ENCODE measurements at places on chromosomes 5 and 9.
A peak's percentile ranks its signal among the peaks of the same experiment; 100 is the strongest.

- DNase-seq = peak; percentile 97
Observed at GRCh38 chr5:91384671-91385430, 1.7 kb upstream of the ARRDC3 start.

DNA sequence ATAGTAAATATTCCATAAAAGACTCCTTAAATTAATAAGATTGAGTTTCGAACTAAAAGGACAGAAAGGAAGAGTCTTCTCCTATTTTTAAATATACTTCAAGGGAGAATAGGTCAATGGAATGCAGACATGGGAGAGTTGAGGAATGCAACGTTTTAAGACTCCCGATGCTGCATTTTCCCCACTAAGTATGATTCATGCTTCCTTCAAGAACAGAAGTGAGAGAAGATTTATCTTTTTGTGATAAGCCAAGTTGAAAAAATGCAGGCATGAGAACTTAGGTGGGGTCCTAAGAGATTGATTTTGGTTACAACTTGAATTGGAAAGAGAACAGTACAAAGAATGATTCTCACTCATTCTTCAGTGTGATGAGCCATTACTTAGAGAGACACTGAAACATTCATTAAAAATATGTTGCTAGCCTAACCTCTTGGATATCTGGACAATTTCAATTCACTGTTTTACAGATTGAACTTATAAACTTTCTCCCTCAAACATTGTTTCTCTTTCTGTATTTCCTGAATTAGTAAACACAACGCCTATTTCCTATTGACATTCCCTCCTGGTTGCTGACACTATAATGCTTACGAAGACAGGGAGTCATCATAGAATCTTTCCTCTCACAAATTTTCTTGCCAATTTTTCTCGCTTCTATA, 1666.1 kb upstream of the WWC1 start:
- DNase-seq = no peak

DNA sequence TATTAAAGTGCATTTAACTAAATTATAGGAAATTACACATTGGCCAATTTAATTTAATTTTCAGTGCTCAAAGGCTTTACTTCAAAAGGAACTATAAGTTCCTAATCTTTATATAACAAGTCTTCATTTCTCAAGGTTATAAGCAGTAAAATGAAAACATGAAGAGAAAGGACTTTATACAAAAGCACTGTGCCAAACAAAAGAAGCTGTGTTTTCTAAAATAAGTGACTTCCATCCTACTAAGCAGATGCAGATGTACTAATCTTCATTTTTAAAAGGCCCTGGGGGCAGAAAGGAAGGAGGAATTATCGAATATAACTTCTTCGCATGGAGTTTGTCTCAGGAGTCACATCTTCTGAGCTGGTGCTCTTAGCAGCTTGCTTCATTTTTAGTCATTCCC, 81.4 kb downstream of the SHC3 start:
- DNase-seq = no peak

DNA sequence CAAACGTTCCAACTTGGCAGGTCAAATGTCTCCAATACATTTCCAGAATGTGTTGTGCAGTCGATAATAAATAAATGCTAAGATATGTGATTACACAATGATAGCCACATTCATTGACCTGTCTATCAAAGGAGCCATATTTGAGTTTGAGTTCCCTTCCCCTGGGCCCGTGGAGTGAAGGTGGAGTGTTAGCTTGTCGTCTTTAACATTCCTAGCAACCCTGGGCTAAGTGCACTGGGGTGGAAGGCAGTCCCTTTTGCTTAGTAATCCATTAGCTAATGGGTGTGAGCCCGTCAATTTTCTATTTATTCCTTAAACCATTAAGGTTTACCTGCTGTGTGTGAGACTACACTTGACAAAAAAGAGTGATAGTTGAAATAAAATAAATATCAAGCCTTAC, 415.2 kb downstream of the EBF1 start:
- DNase-seq = no peak

- DNase-seq = no peak
Observed at GRCh38 chr5:161406880-161407279, 139.6 kb downstream of the GABRB2 start.

DNA sequence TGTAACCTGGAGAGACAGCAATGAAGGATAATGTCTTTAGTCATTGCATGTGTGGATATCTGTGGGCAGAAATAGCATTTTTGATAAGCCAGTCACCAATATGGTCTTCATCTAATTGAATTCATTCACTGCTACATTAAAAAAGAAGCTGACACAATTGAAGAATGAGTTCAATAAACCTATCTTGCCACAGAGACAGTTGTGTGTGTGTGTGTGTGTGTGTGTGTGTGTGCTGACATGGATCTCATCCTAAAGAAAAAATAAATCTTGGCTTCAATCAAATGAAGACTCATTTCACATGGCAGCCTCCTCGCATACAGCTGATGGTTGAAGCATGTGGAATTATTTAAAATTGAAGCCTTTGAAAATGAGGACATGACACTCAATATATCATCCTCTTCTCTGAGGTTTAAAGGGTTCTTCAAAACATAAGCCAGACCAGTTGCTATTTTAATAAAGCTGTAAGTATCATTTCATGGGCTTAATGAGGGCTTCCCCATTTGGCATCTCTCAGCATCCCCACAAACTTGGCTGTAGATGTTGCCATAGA, 118.5 kb upstream of the PTPN3 start:
- no peak for DNase-seq

DNA sequence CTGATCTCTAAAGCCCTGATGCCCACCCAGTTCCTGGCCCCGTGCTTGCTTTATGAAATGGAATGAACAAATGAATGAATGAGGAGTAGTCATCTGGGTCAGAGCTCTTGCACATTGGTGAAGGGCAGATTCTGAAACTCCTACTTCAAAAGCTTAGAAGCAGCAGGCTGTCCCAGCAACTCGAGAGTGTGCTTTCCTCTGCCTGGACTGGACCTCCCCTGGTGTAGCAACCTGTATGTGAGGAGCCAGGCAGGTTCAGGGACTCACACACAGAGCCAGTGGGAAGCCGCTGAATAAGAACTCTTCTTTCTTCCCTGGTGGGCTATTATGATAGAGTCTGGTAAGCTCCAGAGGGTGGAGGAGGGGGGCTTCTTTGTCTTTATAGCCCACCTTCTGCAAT, 396.4 kb downstream of the CDK5RAP2 start:
- no peak for DNase-seq

GRCh38 chr5:126390051-126390450, 33.2 kb upstream of the GRAMD2B start:
- DNase-seq = no peak

DNA sequence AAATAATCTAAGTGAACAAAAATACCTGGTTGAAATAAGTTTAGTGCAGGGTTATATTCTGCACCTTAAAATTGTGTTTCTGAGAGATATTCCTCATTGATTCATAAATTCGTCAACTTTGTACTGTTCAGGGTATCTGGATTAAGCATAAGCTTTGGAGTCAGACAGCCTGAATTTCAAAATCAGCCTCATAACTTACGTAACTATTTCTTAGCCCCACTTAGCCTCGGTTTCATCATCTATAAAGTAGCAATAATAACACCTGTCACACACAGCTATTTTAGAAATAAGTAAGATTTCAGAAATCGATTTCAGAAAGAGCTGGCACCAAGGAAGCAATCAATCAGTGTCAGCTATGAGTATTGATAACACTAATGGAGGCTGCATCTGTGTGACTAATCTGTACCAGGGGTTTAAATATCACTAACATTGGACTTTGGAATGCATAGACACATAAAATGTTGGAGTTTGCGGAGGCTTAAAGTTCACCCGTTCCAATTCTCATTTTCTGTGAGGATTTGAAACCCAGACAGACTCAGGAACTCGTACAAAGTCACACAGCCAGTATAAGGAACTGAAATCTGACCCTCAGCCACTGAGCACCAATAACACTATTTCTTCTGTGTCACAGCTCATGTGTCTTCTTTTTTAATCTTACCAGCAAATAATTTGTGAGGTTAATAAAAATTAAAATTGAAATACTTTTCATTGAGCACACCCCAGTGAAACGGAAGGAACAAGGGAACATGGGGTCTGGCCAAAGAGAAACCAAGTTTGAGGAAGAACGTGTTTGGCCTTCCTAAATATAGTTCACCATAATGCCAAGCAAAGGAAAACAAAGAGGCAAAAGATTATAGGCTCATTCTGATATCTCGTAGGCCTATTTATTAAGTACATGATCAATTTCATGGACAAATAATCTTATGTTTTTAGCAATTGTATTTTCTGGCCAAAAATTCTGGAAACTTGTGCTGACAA, 194.4 kb upstream of the PTGER4 start:
- no peak for DNase-seq

- DNase-seq = no peak
Observed at GRCh38 chr9:36542355-36542754, 30.3 kb upstream of the MELK start.

DNA sequence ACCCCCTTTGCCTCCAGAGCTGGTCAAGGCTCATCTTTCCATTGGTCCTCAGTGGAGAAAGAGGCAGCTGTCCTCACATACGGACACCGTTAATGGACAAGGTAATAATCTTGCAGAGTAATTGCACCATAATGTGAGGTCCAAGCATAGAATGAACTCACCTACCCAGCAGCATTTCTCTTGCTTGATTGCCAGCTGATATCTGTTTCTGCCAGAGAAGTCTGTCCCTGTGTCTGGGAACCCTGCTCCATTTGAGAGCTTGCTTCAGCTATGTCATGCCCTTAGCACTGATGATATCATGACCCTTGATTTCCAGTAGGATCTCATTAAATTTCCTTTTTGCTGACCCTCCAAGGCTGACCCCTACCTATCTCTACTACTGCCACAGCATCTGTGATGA, 154.6 kb downstream of the PIK3R1 start:
- no peak for DNase-seq

DNA sequence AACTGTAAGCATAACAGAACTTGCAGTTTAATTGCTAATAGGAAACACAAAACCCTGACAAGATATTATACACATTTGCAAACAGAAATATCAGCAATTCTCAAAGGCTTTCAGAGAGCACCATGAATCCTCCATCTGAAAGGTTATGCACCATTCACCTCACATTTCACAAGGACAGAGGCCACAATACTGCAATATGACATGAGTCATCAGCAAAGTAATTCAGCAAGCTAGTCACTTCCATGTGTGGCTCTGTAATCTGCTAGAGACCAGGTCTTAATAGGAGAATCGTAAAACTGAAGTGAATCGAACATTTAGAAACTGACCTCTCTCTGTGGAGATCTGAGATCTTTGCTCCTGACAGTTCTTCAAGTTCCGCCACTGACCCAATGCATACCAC, 28.3 kb downstream of the IARS1 start:
- DNase-seq = no peak

DNA sequence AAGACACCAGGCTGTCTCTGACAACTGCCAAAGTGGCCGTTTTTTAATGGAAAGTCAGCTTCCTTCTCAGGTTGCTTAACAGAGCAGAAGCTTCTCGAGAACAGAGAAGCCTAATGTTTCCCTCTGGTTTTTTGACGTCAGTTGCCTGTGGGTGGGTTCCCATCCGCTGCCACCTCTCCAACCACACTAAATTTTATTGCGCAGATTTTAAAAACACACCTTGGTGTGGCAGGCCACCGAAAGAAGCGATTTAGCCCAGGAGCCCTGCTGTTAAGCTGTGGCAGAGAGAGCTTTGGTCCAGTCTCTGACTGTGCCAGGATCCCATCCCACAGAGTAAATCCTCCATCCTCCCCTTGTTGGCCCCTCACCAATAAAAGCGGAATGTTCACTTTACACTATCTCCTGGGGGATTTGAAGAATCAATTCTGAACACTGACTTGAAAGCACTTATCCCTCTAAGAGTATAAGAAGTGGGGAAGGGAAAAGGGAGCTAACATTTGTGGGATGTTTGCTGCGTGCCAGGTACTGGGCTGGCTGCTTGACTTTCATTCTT, 181.6 kb downstream of the AOPEP start:
- no peak for DNase-seq

DNA sequence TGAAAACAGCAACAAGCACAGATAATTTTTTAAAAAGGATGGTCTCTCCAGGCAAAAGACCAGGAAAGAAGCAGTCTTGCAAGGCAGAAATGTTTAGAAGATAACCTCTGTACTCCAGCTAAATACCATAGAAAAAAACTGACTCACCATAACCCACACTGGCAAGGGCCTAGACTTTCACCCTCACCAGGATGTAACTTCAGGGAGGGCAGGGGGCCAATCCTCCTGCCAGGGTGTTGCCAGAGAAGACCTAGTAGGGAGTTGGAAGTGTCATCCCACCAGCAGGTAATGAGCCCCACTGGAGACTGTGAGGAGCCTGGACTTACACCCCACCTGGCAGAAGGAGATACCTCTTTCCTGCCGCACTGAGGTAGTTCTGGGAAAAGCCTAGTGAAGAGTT, 97.6 kb downstream of the PRELID2 start:
- DNase-seq = no peak

DNA sequence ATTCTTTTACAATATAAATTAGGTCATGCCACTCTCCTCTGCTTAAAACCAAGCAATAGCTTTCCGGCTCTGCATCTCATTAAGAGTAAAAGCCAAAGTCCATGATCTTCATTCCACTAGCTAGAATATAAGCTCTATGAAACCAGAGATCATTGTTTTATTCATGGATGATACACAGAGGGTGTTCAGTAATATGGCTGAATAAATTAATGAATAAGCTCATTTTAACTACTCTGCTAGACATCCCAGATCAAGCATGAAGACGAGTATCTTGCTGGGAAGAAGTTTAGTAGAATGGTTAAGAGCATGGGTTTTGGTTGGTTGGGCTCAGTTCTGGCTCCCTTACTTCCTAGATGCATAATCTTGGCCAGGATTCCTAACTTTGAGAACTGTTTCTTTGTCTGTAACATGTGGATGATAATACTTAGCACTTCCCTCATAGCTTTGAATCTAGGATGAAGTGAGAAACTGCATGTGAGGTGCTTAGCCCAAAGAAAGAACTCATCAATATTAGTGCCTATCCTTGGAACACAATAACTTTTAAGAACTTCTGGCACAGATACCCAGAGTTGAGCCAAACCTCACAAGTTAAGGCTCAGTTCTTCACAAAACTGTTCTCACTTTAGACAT, 106.8 kb downstream of the MSX2 start:
- DNase-seq = no peak

DNA sequence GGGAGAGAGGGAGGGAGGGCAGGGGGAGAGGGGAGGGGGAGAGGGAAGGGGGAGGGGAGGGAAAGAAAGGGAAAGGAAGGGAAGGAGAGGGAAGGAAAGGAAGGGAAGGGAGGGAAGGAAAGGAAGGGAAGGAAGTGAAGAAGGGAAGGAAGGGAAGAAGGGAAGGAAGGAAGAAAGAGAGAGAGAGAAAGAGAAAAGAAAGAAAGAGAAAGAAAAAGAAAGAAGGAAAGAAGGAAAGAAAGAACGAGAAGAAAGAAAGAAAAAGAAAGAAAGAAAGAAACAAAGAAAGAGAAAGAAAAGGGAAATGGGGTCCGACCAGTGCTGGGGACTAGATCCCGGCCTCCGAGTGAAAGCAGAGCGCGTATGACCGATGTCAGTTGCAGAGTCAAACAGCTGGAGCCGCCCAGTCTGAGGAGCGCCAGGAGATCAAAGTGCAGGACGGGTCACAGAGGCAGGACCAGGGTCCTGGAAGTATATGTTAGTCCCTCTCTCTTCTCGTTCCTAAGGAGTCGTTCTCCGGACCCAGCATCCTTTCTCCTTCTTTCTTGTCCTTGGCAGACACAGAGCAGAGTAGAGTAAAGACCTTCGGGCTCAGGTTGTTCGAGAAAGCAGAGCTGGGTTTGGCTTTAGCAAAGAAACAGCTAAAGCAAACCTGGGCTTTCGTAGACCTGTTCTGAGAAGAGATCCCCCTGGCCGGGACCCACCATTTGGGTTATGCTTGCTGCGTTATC, 305.4 kb upstream of the MSX2 start:
- DNase-seq = no peak

All from SW 1271 (cell line).